HT-29 (cell line): ENCODE measurements at places on chromosomes 4 and X.

DNA sequence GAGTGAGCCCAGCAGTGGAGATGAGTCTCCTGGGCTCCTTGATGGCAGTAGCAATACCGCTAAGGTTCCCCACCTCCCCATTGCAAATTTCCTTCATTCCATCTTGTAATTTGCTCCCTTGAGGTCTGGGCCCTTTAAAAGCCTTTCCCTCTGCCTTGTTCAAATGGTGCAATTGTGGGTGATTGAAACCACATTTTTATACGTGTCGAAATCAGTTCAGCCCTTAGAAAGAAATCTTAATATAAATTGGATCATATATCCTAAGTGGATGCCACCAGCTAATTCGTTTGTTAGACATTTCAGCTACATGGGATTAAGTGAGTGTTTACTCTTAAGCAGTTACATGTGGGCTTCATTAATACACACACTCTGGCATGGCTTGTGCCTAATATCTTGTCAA is 68.6 kb downstream of the NHS start:
- DNase-seq, result no peak

DNA sequence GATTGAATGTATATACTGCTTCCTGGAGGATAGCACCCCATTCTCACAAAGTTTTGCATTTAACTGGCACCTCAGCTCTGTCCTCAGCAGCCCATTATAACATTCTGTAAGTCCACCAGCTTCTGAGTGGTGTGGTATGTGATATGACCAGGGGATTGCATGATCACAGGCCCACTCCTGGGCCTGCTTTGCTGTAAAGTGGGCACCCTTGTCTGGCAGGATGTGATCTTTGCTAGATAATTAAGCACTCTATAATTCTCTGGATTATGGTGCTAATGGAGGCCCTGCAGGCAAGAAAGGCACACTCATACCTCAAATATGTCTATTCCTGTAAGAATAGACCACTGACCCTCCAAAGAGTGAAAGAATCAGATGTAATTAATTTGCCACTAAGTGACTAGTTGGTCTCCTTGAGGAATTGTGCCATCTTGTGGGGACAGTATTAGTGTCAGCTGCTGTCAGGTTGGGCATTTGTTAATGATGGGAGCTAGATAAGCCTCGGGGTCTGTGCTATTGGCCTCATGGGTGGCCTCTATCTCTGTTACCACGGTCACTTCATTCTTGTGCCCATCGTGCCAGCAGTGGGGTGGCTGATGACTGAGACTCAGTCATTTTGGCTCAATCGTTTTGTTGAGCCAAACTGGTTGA is 2.2 kb upstream of the CFI start:
- DNase-seq, result peak; percentile 65

DNA sequence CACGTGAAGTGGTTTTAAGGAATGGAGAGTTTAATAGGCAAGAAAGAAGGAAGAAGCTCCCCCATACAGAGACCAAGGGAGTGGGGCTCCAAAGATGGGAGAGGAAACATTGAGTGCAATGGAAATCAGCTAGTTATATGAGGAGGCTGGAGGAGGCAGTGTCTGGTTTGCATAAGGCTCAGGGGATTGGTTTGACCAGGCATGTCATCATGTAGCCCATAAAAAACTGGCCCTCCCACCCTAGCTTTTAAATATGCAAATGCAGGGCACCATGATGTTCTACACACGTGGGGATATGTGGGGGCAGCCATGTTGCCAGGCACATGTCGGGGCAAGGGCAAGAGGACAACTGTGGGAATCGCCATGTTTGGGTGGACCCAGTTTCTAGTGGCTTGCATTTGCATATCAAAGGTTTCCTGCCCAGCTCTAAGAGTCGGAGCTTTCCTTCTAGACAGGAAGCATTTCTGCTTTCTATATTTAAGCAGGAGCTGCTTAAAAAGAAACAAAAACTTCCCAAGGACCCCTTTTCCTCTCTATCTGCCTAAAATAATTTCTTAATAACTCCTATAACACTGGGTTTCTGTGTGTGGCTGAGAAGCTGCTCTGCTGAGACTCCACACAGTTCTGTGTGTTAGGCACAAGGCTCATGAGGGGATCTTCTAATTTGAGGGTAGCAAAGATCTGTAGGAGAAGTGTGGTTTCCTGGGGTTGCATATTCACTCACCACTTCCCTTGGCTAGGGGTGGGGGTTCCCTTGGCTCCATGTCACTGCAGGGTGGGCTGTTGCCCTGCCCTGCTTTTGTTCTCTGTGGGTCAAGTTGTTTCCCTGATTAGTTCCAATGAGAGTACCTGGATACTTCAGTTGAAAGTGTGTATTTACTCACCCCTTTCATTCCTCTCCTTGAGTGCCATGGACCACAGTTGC is 113.5 kb downstream of the VSIG4 start:
- no peak for DNase-seq

DNA sequence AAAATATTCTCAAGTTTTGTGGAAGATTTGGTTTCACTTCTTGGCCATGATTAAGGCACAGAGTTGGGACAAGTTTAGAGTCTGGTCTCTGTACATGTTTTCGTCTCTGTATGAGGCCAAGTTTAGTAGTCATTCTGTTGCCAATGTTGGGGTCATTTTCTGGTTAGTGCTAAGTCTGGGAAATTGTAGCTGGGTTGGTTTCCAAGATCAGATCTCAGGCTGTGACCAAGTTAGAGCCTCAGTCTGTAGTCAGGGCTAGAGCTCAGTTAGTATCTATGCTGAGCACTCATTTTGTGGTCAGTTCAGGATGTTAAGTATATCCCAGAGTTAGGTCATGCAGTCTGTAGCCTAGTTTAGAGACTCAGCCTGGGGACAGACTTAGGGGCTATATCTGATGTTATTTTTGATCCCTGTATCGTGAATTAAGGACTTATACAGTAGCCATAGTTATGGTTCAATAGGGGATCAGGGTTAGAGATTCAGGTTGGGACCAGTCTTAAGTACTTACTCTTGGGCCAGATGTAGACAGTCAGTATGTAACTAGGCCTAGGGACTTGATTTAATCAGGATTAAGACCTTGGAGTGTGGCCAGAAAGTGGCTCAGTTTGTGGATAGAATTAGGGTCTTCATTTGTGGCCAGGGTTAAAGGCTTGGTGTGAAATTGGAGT is 6.6 kb upstream of the ENOX2 start:
- no peak for DNase-seq

DNA sequence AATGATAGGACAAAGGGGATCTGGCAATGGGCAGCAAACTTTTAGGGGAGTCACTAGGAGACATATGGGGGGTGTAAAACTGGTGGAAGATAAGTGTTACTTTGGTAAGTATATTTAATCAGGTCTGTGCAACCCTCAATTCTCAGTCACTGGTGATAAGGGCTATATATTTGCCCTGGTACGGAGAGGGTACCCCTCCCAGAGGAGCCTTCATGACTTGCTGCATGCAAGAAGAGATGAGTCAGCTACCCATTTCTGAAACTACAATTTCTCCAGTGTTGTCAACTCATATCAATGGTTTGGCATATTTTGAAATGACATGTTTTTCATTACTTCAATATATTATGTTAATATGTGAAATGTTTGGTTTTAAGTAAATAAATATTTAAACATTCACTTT is 14.3 kb downstream of the SMARCAD1 start:
- no peak for DNase-seq

DNA sequence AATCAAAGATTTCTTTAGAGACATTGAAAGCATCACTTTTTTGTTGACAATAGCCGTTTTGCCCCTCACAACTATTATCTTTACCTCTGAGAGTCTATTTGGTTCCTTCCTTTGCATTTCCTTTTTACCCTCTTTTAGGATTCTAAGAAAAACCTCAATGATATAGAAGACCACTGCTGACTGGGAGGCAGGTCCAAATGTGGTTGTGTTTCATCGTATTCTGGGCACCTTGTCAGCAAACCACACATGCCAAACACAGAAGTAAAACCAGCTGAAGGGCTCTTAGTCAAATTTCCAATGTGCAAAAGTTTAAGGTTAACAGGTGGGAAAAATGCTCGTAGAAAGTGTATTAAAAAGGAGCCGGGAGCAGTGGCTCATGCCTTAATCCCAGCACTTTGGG is 5.1 kb upstream of the PRMT9 start:
- no peak for DNase-seq

- no peak for DNase-seq
These were observed 68.8 kb upstream of the STX18 start for GRCh38 chr4:4610672-4611071.

GRCh38 chr4:183563874-183564273 is 59.0 kb downstream of the ING2 start:
- peak; percentile 2 for DNase-seq

DNA sequence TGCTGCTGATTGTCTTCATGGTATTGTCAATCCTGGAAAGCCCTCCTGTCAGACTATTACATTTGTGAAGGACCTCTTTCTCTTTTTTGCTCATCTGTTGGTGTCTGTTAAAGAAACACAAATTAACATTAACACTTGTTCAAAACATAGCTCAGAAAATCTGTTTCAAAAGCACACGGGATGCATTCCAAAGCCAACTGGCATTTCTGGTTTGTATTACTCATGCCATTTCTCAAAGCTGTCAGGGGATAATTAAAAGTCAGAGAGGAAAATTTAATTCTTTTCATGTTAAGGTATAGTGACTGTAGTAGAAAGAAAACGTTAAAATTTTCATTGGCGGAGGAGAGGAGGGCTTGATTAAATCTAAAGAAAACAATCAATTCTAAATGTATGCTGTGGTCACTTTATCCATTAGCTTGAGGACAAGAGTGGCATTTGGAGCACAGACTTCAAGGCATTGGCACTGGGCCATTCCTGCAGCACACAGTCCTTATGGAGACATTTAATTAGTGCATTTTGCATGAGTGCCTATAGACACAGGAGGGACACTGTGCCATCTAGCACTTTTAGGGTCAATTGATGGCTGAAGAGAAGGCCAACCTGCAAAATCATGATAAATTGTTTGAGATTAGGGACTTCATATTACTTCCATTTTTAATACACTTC is 21.2 kb upstream of the GLRA2 start:
- DNase-seq, result peak; percentile 38

DNA sequence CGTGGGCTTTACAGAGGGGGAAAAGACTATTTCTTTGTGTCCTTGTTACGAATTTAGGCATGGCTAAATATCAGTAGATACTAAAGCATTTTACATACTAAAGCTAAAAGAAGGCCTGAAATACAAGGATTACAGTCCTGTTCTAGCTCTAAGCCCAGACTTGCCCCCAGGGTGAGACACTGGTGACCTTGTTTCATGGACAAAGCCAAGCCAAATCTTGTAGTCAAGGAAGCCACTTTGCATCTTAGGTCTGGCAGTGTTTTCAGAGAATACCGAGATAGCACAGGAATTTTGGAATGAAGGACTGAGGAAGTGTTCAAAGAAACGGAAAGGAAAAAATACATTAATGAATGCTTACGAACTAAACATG is 733 bp upstream of the G3BP2 start:
- DNase-seq, result no peak

DNA sequence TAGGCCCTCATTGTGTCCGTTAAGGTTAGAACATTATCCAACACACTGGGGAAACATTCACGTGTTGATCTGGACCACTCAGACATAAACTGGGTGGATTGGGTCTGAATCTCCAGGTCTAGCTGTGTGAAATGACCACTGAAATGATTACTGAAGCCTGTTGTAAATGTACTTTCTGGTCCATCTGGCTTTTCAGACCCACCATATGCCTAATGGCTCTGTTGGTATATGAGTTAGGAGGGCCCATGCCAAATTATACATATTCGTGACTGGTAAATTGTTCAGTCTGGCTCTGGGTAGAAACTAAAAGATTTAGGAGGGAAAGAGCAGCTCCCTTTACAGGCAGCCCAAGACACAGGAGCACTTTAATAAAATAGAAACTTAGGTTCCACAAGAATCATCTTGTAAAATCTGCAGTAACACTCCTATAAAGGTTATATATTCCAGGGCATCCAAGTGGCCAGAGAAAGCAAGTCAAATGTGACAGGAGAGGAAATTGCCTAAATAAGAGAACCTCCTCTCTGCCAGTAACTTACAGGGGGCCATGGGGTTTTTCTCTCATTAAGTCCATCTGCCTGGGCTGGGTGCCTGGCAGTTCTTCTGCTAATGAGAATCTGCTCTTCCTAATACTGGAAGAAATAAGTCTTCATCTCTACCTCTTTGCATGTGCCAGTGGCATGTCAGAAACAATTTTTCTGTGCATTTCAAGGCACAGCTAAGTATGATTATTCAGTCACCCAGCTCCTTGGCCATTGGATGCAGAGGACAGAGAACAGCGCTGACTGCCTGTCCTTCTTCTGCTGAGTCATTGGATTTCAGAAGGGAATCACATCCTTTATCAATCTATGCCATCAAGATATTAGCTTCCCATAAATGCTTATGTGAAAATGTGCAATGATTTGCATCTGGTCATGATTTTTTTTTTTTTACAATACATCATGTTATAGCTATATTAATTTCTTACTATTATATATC is 112.6 kb downstream of the GLRA2 start:
- no peak for DNase-seq

DNA sequence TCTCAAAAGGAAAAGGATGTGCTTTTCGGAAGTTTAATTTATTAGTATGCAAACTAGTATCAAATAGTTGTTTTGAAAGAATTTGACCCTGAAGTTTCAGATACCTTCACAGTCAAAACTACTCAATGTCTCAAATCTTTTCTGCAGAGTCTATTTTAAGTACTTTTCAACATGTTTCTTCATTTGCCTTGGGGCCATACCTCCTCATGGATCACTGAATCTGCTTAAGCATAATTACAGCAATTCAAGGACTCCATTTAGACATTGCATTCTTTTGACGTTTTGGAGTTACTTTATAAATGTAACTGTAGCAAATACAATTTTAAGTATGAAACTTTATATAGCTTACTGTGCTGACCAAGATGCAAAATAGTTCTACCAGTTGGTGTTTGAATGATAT is 25.5 kb downstream of the PALLD start:
- no peak for DNase-seq

DNA sequence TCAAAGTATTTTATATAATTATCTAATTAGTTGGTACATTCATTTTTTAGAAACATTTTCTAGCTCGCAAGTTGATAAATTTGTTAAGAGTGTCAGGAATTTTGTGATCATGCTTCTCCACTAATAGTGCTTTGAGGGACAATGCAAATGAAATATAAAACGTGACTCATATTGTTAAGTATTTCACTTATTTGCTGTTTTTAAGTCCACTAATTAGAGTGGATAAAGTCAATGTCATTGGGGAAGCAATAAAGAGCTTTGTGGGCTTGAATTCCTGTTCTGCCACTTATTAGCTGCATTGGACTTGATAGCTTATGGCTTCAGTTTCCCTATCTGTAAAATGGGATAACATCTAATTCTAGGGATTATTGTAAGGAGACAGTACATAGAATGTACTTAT is 26.5 kb upstream of the ANAPC4 start:
- no peak for DNase-seq

DNA sequence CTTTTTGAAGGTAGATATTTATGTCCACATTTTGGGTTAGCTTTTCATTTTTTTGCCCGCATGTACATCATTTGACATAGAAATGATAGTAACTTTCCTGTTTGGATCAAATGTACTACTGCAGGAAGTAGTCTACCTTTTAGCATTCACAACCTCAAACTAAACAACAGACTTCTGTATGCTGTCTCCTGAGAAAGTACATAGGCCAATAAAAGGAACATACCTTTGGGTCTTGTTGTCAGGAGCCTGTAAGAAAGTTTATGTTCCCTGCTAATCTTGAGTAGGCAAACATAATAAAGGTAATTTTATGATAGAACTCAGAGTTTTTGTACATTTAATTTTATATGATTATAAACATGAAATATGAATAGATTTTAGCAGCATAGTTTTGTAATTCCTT is 54.2 kb downstream of the STAG2 start:
- no peak for DNase-seq
